ENCODE measurements at places on chromosomes 4 and X.

DNA sequence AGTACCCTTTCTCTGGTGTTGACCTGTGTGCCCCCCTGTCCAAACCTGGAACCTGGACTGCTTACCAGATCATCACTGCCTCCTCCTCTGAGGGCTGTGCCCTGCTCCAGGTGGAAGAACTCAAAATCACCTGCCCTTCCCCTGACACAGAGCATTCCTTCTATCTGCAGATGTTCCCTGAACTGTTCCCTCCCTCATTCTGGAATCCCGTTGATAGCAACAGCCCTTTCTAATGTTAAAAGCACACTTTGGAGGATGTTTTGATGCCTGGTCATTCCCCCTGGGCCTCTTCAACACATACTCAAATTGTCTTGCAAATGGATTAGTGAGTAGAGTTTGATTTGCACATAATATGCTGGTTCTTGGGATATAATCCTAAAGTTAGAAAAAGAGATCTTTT is 225.8 kb downstream of the FGF13 start:
- no peak for DNase-seq

DNA sequence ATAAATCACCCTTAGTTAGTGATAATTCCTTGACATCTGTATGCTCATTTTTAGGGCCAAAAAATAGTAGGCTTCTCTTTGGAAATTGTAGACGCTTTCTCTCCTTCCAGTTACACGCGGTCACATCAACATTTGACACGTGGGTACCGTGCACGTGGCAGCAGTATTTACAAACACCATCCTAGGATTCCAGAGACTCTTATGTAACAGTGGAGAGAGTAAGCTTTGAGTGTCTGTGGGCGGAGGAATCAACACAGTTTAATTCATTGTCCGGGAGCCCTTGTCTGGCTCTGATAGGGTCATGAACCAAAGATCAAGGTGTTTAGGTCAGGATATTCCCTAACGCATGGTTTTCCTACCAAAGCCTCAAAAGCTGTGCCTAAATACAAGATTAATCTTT is 12.2 kb downstream of the TET2 start:
- no peak for DNase-seq

DNA sequence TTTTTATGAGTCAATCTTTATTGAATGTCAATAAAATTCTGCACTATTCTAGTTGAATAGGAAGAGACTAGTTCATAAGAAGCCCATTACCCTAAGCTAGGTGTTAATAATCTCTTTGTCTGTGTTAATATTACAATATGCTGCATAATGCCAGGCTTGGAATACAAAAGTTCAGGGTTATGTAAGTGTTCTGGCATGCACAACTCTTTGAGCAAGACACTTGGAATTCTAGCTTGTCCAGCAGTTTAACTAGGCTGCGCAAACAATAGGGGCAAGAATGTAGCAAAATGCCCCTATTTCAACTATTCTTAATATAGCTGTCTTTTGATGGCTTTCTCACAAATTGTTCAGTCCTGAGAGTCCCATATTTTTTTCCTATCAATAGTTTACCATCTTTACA is 31.3 kb upstream of the ETNPPL start:
- no peak for DNase-seq

DNA sequence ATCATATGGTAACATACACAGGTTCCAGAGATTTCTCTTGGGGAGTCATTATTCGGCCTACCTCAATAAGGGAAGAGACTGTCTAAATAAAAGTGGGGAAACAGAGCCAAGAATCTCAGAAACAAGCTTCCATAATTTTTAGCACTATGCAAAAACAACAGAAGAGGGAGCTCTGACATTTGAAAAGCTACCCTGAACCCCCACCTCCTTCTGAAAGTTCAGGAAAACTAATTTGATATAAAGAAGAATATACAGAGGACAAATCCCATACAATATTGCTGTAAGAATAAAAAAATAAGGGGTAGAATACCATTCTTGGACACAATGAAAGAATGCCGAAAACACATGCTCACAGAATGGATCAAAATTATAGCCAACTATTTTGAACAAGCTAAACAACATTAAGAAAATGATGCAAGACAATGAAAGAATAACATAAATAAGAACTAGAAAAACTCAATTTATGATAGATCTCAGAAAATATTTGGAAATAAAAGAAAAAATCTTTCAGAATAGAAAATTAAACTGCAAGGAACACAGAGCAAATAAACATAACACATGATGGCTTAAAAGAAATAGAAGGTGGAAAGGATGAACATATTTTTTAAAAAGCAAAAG is 14.4 kb upstream of the ZNF41 start:
- DNase-seq = no peak

DNA sequence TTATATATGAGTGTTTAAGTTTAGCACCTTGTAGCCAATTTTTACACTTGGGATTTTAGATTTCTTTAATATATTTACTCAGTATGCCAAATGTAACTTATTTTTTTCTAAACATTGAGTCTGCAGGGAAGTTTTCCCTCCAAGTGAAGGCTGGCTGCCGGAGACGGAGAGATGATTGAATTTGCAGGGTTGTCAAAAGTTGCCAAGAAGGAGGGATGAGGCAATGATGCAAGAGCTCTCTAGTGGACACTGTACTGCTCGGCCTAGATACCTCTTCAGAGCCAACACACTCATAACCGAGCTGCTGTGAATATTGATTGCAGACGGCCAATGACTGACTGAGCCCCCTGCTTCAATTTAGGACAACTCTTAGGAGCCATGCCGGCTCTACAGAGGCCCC is 318.6 kb upstream of the CASK start:
- no peak for DNase-seq

- no peak for DNase-seq
Measured at GRCh38 chr4:83852085-83852451, 316.2 kb downstream of the GPAT3 start.

- no peak for DNase-seq
Measured at GRCh38 chr4:18180892-18181291, 159.3 kb upstream of the LCORL start.

- no peak for DNase-seq
Measured at GRCh38 chr4:144014808-144015207, 4.4 kb downstream of the GYPB start.

DNA sequence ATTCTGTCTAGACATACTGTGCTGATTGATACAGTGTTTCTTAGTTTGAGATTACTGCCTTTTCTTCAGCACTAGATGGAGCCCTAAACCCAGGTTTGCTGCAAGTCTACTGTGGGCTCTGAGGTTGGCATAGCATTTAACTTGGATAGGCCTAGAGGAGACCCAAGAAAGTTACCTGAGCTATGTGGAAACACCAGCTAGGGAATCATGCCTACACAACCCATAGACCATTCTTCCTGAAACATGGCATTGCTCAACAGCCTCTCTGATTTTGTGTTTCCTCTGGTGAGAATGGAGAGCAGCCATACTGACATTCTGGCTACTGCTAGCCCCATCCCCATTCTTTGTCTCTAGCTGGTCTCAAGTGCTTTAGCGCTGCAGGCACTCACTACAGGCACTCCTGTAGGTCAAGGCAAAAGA is 287.7 kb upstream of the PCDH18 start:
- peak; percentile 14 for DNase-seq

DNA sequence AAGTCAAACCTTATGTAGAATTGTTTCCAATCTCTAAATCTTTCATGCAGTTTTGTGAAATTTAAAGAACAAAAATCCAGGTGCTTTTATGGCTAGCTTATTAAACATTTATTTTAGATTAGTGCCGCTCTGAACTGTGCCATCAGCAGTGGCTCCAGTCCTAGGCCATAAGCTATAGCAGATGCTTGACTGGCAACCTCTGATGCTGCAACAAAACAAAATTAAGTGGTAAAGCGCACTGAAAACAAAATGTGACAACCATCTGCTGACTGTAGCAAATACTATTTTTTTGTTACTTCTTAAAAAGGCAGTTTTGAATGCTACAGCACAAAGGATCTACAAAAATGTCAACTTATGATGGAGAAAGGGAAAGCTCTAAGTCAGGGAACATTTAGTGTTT is 237.4 kb downstream of the DCLK2 start:
- DNase-seq = peak; percentile 97

DNA sequence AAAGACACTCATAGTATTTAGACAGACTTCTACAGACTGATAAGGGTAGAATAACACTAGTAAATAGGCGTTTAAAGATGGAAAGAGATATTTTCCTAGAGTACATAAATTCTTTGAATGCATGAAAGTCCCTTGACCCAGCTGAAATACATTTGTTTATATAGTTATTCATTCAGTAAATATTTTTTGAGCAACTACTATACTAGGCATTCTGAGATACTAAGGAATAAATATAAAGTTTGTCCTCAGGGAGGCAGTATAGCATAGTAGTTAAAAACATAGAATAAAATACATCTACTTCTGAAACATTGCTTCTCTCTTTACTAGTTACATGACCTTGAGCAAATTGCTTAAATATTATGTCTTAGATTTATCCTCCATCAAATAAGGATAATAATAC is 27.4 kb downstream of the HMGN5 start:
- peak; percentile 2 for DNase-seq

DNA sequence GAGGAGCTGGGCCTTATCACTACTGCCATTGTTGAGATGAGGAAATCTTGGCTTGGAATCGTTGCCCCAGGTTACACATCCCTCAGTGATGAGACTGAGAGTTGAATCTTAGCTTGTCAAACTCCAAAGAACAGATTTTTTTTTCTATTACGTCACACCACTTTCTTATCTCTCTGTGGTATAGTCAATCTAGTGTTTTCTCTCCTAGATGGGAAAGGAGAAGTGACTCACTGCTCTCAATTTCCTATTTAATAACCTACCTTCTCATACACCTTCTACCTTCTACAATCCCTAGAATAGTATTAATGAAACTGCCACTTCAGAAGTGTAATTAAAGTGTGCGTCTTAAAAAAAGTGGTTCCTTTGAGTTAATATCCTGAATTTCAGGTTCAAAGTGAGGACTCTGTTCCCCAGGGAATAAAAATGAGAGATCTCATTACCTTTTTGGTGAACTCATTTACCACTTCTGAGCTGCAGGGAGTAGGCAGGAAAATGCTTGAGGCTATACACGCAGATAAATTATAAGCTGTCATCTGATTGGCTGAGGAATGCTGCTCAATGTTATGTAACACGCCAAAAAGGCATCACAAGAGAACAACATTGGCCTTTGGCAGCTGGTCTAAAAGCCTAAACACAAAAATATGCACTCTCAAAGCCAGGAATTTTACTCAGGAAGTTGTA is 59.3 kb downstream of the MAD2L1 start:
- DNase-seq = no peak

DNA sequence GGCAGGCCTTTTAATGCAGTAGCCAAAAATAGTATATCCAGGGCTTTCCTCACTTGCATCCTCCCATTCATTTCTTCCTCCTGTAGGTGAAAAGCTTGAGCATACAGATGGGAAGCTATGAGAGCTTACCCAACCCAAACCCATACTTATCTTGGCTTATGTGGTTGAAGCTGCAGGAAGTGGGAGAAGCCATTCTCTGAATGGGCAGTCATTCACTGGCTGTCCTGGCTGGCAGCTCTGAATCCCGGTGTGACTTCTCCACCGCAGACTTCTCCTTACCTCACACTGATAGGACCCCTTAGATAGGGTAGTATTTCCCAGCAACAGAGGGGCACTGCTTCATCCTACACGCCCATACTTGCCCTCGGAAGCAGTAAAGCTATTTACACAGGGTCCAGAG is 125.4 kb downstream of the AMMECR1 start:
- no peak for DNase-seq

DNA sequence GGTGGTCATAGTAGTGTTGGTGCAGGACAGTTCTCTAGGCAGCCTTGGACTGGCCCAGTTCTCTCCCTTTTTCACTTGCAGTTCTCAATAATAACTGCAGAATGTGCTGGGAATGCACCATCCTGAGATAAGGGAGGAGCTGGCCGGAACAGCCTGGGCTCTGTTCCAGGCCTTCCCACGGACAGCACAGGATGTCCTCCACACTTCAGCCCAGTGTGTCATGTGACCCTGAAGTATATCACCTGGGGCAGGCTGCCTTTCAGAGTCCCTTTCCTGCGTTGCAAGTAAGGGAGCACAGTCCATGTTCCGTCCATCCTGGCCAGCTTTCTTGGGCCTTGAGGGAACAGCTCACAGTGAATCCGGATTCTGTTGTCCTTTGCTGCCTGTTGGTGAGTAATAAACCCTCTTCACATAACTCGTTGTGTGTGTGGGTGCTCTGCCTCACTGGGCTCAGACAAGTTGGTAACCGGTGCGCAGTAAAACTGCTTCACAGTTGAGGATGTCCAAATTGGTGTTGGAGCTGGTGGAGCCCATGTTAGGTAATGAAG is 32.3 kb upstream of the BBS12 start:
- DNase-seq = no peak

DNA sequence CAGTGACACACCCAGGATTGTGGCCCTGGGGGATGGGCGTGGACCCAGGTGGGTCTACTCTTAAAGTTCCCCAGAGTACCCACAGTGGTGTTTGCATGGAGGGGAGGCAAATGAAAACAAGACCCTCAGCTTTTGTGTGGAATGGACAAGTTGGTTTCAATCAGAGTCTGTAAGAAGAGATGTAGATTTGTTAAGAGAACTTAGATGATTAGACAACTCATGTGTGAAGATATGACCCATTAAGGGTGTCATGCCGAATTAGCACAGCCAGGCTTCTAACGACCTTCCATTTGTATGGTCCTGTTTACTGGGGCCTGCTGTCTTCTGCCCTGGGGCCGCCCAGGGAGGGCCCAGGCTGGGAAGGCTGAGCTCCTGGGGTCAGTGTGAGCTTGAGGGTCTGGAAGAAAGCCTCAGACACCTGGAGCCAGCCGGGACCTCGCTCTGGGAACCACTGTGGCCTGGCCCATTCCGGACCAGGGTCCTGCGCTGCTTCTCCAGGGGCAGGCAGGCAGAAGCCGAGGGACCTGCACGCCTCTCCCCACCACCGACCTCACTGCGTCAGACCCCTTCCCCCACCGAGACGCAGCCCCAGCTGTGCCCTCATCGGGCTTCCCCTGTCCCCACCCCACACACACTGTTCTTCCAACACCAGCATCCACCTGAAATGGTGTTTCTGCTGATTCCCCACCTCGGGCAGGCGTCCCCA is 20.4 kb downstream of the UVSSA start:
- DNase-seq = no peak

GRCh38 chrX:38985375-38985774 is 184.1 kb downstream of the MID1IP1 start:
- peak; percentile 27 for DNase-seq

- no peak for DNase-seq
Measured at GRCh38 chrX:10404436-10404835, 215.9 kb downstream of the MID1 start.

DNA sequence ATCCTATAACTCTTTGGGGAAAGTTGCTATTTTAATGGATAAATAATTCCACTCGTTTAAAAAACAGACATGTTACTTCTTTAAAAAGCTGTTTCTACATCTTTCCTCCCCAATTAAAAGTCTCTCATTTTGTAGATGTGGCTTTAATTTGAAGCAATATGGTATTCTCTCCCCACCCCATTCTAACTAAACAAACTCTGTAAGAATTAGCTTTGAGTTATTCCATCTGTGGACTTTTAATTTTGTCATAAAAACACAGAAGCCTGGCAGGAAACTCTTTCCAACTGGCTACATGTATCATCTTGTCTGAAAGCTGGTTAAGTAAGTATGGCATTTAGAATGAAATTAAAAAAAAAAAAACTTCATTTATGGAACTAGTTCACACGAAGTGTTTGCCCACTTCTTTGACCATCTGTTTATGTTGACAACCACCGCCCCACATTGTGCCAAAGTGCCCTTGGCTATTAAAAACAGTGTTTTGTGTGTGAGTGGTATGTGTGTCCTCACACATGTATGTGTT is 140.3 kb downstream of the NAA11 start:
- DNase-seq = peak; percentile 96

- DNase-seq = no peak
Measured at GRCh38 chr4:4419896-4420295, 33.0 kb downstream of the NSG1 start.
